ENCODE measurements at places on chromosomes 2 and 18.

- no peak for DNase-seq
Observed at GRCh38 chr18:77124452-77124922, 8.1 kb downstream of the MBP start.

GRCh38 chr2:216335252-216335651 is 37.0 kb downstream of the MARCHF4 start:
- no peak for DNase-seq

DNA sequence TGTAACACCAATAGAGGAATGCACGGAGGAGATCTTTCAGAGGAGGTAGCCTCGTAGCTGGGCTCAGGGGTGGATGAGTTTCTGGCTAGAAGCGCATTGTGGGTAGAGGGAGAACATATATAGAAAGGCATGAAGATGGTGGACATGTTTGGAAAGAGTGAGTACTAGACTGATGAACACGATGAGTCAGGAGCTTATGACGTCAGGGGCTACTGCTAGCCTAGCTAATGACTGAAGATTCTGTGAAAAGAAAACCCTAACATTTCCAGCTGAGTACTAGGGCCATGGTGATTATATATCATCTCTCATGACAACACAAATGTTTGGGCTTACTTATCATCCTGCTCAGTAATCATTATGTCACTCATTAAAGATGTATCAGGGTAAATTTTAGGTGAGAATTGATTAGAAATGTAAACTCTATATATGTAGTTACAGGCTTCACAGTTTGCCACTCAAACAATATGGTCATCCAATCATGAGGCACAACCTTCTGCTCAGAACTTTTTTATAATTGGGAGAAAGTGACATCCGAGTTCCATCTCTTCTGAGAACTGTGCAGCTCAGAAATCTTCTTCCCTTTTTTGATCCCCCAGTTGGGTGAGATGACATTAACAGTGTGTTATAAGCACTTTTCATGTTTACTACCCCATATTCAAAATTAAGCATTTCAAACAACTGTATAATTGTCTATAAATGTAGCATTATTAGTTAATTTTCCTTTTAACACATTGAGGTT is 22.2 kb upstream of the IL1RN start:
- no peak for DNase-seq

DNA sequence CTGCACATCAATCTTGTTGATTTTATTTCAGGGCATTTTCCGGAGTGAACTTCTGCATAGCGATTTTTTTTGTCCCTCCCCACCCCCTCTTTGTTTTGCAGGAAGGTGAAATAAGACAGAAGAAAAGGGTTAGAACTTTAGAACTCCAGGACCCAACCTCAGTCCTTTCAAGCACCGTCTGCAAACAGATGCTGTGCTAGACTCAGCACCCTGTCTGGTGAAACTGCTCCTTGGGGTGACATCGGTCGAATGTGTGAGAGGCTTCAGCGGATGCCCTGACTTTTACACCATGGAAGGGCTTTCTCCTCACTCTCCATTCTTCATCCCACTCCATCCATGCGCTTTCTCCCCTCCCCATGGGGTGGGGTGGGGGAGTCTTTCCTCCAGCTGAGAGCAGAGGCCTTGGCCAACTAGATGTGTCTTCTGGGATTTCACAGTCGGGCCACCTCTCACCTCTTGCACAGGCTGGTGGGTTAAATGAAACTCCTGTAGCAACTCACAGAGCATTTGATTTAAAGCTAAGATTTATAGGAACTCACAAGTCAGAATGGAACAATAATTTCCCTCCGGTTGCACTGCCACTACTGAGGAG is 43.3 kb upstream of the EDAR start:
- DNase-seq, result peak; percentile 25

DNA sequence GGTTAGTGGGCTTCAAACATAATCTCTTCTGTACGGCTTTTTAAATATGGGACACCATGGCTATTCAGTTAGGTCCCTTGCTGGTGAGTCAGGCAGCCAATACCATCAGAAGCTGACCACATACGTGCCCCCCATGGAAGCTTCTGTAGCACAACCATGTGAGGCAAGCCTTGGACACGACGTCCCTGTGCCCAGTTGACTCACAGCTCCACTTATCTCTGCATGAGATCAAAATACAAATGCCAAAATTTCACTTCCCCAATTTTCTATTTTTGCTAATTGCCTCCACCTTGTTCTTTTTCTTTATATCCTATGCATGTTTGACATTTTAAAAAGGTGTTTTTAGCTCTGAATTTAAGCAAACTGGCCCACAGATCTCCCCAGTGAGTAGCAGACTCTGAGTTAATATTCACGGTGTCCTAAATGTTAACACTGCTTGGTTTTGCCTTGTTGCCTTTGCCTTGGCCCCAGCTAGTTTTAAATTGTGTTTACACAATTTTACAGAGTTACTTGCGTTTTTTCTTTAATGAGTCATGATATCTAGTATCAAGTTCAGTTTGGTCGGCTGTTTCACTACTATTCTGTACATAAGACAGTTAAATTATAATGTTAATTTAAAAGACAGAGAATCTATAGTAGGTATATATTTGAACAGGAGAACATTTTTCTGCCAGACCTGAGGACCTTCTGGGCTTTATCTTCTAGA is 77.5 kb downstream of the CDCA7 start:
- DNase-seq, result no peak

DNA sequence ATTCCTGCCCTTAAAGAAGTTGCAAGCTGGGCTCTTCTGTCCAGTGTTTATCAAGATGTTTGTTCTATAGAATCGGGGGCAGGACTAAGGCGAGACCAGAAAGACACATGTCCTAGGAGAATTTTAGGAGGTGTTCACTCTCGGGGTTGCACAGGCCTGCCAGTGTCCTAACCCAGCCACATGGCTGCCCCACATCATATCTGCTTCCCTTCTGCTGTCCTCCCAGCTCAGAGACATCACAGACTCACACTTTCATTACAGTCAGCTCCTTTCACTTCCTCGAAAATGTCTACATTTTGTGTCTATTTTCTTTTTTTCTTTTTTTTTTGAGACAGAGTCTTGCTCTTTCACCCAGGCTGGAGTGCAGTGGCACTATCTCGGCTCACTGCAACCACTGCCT is 10.7 kb upstream of the MRO start:
- no peak for DNase-seq

DNA sequence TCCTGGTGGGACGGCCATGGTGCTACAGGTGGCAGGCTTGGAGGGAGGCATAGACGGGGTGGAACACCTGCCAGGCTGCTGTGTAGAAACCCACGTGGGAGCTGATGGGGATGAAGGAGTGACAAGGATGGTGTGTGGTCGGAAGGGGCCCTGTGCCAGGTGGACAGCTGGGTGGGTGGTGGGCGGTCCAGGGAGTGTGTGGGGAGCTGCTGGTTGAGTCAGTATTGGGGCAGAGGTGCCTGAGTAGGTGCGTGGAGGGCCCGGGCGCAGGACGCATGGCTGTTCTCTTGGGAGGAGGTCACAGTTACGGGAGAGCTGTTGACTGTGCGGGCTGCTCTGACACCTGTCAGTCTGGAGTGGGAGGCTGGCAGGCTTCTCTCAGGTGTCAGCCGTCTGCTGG is 12.6 kb upstream of the D2HGDH start:
- no peak for DNase-seq

DNA sequence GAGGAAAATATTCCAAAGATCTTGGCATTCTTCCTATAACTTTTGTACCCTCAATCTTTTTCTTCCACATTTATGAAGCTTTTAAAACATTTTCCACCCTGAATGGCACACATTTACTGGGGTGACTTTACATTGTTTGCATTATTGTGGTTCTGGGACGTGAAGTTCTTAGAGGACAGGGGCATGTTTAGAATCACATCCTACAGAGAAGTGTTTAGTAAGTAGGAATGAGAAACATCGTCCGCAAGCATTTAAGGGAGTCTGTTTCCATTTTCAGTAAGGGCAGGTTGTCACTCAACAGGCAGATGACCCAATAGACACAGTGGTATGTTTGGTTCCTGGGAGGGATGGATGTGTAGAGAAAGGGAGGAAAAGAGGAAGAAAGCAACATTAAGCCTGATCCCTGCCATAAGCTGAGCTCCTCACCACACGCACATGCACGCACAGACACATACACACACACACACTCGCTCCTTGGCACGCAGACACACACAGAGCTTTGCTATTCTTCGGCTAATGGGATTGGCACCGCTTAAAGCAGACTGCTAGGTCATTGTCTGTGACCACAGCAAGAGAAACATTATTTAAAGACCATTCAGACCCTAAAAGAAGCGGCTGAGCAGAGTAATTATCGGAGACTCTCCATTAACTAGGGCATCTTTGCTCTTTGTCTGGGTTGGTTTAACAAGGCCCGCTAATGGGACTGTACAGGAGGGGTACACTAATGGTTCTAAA is 14.2 kb upstream of the PLEKHM3 start:
- DNase-seq, result no peak

DNA sequence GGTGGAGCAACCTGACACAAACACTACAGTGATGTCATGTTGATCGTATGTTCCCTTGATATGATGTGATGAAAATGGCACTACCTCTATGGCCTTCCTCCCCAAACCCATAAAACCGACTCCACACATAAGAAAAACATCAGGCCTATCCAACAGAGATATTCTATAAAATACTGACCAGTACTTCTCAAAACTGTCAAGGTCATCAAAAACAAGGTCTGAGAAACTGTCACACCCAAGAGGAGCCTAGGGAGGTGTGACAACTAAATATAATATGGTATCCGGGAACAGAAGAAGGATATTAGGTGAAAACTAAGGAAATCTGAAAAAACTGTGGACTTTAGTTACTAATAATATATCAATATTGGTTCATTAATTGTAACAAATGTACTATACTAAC is 85.9 kb upstream of the FZD5 start:
- no peak for DNase-seq

- no peak for DNase-seq
Observed at GRCh38 chr2:79960519-79960918, 344.0 kb downstream of the LRRTM1 start.

DNA sequence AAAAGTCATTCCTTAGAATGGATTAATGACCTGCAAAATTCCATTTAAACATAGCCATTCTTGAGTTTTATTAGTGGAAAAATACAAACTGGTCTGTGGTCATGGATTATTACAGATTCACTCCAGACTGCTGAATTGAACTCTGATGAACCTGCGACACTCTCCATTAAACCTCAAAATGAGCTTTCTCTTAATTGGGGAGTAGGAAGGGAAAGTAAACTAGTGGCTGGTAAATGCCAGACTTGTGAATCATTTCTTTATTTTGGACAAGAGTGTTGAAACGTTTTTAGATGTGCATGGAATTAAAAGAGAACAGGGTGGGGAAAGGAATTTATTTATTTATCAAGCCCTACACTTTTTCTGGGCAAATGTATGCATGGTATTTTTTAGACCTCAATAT is 321.2 kb upstream of the FANCL start:
- DNase-seq, result no peak

DNA sequence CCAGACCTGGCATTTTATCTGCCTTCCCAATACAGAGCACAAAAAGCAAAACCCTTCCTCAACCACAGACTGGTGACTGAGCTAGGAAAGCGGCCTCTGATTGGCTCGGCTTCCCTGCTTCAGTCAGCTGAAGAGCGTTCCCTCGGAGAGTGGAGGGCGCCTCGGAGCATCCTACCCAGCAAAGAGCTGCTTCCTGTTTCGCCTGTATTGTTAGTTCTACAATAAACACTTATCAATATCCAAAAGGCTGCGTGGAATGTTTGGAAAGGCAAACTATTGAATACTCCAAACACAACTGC is 125.0 kb downstream of the CACNB4 start:
- no peak for DNase-seq

DNA sequence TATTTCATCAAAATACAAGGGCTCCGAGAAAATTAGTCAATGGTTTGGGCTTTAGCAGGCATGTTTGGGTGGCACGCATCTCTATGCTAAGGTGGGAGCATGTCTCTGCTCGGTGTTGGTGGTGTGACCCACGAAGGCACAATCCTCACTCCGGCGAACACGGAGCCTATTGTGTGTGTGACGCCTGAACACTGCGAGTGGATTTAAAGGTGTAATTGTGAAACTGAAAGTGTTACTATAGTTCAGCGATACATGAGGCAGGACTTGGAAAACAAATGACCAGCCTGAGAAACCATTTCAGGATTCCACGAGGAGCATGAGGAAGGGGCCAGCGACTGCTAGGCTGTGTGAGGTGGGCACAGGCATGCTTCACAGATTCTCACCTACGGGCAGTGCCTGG is 41.7 kb upstream of the LDLRAD4 start:
- DNase-seq, result no peak

DNA sequence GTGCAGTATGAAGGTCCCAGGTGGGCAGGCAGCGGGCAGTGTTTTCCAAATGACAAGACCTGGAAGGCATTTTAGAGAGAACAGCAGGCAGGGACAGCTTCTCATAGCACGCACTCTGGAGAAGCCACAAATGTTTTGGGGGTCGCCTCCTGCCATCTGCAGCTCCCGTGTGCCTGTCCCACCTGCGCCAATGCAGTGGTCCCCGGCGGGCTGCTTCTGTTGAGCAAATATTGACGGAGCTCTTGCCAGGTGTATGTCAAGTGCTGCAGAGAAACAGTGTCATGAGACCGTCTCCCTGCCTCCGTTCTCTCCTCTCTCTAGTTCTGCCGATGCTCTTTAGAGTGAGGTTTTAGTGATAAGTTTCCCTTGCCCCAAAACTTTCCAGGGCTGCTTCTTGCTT is 174.8 kb downstream of the LDLRAD4 start:
- no peak for DNase-seq

- DNase-seq, result no peak
Observed at GRCh38 chr18:47215554-47216138, 35.8 kb downstream of the SKOR2 start.

DNA sequence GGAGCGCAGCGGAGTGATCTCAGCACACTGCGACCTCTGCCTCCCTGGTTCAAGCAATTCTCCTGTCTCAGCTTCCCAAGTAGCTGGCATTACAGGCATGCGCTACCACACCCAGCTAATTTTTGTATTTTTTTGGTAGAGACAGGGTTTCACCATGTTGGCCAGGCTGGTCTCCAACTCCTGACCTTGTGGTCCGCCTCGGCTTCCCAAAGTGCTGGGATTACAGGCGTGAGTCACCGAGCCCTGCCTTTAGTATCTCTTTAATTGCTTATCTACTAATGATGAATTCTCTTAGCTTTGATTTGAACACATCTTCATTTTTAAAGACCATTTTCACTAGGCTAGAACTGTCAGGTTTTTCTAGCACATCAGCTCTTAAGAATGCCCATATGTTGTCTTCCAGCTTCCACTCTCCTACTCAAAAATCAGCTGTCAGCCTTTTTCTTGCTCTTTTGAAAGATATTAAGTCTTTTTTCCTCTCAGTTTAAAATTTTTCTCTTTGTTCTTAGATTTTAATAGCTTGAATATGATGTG is 16.1 kb upstream of the MFSD2B start:
- no peak for DNase-seq

- DNase-seq, result no peak
Observed at GRCh38 chr18:77321823-77322805, 72.5 kb downstream of the GALR1 start.

- no peak for DNase-seq
Observed at GRCh38 chr2:240643811-240644150, 18.5 kb downstream of the GPR35 start.
